DMS 273 treated with DMSO at 0.1 percent for 48 hours (cell line): ENCODE measurements at places on chromosomes 6 and 20.

DNA sequence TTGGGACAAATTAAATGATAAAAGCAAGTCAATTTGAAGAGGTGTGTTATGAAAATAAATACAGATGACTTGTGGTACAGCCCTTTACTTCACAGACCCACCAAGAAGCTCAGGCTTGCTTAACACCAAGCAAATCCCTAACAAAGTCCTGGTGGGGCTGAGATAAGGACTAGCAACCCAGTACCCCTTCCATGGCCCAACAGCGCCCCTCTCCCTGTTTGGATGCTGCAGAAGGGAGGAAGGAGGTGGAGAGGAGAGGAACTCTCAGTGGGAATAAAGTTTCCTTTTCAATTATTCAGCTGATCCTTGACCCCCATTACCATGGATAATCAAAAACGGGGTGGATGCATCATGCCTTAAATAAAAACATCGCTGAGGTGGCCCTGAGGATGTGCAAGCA lies 4.5 kb upstream of the ZNF831 start:
- no peak for DNase-seq

DNA sequence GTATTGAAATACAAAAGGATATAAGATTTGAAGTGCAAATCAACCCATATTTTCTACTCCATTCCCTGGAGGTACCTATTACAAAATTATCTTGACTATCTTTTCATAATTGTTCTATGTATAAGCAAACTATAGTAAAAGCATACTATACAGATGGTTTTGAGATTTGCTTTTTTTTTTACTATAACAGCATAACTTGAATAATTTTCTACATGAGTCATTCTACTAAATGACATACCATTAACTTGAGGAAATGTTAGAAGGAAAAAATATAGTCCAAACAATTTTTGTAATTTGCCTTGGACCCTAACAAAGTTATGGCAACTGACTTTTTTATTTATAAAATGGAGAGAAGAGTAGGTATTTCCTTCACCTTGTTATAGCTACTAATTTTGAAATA lies 472.7 kb downstream of the PKHD1 start:
- DNase-seq, result no peak

DNA sequence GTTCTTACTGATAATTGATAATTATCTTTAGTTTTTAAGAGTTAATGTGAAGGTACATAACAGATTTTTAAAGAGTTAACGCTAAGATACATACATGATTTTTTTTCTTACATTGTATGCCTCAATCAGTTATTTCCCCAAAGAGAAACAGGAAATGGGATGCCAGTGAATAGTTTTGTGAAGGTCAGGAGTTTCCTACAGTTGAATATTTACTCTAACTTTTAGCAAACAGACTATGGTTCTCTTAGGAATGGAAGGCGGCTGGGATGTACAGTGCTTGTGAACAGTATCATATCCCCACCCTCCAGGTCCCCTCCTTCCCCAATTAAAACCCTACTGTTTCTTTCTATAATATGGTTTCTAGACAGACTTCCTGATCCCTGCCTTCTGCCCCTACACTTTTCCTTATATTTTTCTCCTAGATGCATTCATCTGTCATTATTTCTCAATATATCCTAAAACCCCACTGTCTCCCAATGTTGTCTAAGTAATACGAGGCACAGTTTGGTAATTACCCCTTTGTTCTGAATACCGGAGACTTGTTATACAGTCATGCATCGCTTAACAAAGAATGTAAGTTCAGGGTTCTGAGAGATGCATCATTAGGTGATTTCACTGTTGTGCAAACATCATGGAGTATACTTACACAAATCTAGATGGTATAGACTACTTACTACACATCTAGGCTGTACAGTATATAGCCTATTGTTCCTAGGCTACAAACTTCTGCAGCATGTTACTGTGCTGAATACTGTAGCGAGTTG lies 29.2 kb downstream of the SLC35A1 start:
- no peak for DNase-seq

DNA sequence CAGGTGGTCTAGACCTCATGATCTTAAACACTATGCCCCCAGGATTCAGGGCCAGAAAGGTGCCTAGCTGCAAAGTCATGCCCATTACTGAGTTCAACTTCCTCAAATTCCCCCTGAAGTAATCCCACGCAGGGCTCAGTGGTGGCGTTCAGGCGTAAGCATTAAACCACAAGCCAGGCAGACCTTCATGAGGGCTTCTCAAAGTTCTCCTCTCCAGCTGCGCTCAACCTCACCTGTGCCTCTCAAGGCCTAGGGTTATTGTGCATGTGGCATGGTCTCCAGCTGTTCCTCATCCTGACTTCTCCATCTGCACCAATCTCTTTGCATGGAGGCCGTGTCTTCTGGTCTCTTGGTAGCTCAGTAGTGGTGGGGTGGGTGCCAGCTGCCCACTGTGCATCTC lies 113.6 kb downstream of the TSHZ2 start:
- DNase-seq, result no peak

- no peak for DNase-seq
These were observed 195.0 kb downstream of the TASP1 start for GRCh38 chr20:13443690-13444089.

DNA sequence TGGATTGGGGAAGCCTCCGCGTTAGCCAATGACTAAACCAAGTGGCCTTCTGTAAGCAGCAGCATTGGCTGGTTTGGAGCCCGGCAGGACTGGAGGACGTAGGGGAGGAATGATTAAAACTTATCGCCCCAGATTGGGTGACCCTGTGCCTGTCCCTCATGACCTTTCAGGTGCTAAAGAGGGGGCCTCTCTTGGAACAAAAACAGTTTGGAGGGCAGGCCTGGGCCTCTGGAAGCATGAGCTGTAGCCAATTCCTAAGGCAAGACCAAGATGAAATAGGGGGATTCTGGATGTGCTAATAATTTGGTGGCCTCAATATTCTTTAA lies 1.4 kb downstream of the GMPR start:
- no peak for DNase-seq

- no peak for DNase-seq
These were observed 14.6 kb upstream of the CDK5RAP1 start for GRCh38 chr20:33415948-33416347.

GRCh38 chr6:158266131-158266530 lies 46.1 kb upstream of the TULP4 start:
- DNase-seq, result no peak

- DNase-seq, result no peak
These were observed 48.1 kb downstream of the COL9A1 start for GRCh38 chr6:70254784-70255183.

- DNase-seq, result no peak
These were observed 189.4 kb upstream of the RNF217 start for GRCh38 chr6:124772733-124773319.

- peak; percentile 48 for DNase-seq
These were observed 74.0 kb downstream of the SSR1 start for GRCh38 chr6:7238900-7239589.

GRCh38 chr6:129866688-129867087 lies 5.6 kb upstream of the TMEM244 start:
- DNase-seq, result no peak

GRCh38 chr6:6287415-6287814 lies 33.0 kb downstream of the F13A1 start:
- no peak for DNase-seq

DNA sequence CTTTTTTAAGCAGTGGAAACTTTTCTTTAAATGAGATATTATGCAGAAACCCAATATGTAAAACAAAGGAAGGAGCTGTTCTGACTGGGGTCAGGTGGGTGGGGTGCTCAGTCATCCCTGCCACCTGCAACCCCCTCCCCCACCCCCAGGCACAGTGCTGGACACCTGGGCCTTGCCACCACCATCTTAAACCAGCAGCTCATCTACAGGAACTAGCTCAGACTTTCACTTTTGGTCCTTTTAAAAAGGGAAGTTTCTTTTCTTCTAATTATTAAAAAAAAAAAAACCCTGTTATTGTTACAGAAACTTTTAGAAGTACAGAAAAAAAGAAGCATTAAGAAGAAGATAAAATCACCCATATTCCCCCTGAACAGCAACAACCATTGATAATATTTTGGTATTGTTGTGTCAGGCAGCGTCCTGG lies 37.1 kb downstream of the PPP1R16B start:
- DNase-seq, result no peak
